ENCODE measurements at places on chromosomes 11 and 22. TPM values are rescaled to one million over a fixed set of nuclear protein-coding genes. Genes with fewer than 3 reads are reported as not detected.

LGALS12 gene
- not detected for total RNA-seq

SAA4 gene
- total RNA-seq: not detected

GRCh38 chr22:17891481-17892167 is 117.4 kb upstream of the BID start:
- DNase-seq: no peak
- no peak overlapping the region for H3K4me3 ChIP-seq
- H3K27ac ChIP-seq: no peak overlapping the region
- H3K4me1 ChIP-seq: peaks cover 25% of the 10 kb centered on the region

GRCh38 chr11:57124917-57125316 is 56.8 kb upstream of the LRRC55 start:
- H3K4me1 ChIP-seq: no peaks in the 10 kb centered on the region
- no peaks in the 10 kb centered on the region for H3K27me3 ChIP-seq
- no peak overlapping the region for H3K27ac ChIP-seq
- no peak for DNase-seq
- H3K4me3 ChIP-seq: no peak overlapping the region
- H3K36me3 ChIP-seq: no peaks in the 10 kb centered on the region

- H3K27me3 ChIP-seq: no peaks in the 10 kb centered on the region
- no peak overlapping the region for H3K4me3 ChIP-seq
- no peak for DNase-seq
- no peak overlapping the region for H3K27ac ChIP-seq
Observed at GRCh38 chr11:121839781-121840180, 276.2 kb downstream of the BLID start.

- no peaks in the 10 kb centered on the region for H3K4me1 ChIP-seq
- H3K27ac ChIP-seq: no peak overlapping the region
Observed at GRCh38 chr11:33868647-33869461, 23.0 kb downstream of the LMO2 start.

GRCh38 chr22:22479999-22480532 is 28.5 kb downstream of the ZNF280B start:
- no peak overlapping the region for H3K4me3 ChIP-seq
- no peak for DNase-seq
- H3K36me3 ChIP-seq: no peaks in the 10 kb centered on the region
- H3K27me3 ChIP-seq: no peaks in the 10 kb centered on the region
- H3K4me1 ChIP-seq: no peaks in the 10 kb centered on the region

- no peaks in the 10 kb centered on the region for H3K4me1 ChIP-seq
- DNase-seq: no peak
- no peak overlapping the region for H3K4me3 ChIP-seq
Observed at GRCh38 chr22:47738472-47739013, 976.1 kb downstream of the TBC1D22A start.

DNA sequence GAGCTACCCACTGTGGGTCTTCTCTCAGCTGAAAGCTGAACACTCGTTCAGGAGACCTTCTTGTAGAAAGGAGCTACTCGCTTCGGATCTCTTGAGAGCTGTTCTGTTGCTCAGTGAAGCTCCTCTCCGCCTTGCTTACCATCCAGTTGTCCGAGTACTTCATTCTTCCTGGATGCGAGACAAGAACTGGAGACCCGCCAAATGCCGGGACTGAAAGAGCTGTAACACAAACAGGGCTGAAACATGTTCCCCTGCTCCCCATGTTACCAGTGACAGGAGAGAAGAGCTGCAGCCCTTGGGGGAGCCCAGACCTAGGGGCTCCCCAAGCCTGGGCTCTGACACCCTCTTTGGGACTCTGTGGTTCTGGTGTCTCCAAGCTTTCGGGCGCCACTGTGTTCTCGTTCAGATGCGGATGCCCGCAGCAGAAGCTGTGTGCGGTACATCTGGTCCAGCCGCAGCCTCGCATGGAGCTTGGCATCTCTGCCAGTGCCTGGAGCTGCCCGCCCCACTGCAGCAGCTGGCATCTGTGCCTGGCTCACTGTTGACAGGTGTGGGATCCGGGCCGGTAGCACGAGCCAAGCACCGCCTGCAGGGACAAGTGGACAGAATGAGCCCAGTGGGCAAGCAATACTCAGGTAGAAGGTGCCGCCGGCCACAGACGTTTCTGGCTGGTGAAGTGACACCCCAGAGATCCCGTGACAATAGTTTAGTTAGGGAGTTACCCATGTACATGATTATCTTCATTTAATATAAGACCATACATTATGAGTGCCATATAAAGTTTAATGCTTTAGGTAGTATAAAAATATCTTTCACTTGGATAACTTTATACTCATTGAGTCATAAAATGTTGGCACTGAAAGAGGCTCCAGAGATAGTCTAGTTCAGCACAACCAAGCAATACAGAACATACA is 49.1 kb downstream of the EMSY start:
- no peaks in the 10 kb centered on the region for H3K27me3 ChIP-seq
- peaks cover 11% of the 10 kb centered on the region for H3K36me3 ChIP-seq
- DNase-seq: no peak
- no peak overlapping the region for H3K27ac ChIP-seq
- no peaks in the 10 kb centered on the region for H3K4me1 ChIP-seq

GRCh38 chr11:2814751-2815150 is 70.8 kb downstream of the CDKN1C start:
- peaks cover 16% of the 10 kb centered on the region for H3K4me1 ChIP-seq
- H3K27me3 ChIP-seq: no peaks in the 10 kb centered on the region
- no peak overlapping the region for H3K4me3 ChIP-seq
- no peak overlapping the region for H3K27ac ChIP-seq
- no peaks in the 10 kb centered on the region for H3K36me3 ChIP-seq

DNA sequence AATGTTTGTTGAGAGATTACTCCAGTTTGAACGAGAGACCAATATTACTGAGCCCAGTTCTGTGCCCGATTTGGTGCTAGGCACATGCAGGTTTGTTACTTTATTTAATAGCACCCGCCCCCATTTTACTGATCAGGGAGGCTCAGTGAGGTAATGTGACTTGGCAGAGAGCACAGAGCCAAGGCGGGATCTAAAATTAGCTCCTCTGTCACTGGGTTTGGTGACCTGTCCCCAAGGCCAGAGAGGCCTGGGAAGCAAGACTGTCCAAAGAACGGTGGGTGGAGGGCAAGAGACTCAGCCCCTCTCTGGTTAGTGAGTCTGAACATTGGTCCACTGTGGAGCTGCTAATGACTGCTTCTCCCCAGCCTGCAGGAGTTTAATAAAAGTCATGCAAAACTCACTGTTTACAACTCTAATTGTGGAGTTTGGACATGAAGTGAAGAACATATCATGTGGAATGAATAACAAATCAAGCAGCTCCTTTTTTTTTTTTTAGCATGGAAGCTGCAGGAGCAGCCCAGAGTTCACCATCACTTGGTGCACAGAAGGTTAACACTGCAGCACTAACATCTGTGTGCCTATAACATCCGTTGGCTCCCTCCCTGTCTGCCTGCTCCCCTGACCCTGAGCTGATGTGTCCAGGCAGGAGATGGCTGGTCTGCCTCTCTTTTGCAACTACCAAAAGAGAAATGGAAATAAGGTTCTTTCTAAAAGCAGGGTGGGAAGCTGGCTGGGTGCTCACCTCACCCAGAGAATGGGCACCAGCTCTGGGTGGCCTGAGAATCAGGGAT is 39.0 kb downstream of the CSNK2A3 start:
- DNase-seq: no peak
- no peak overlapping the region for H3K4me3 ChIP-seq
- H3K36me3 ChIP-seq: no peaks in the 10 kb centered on the region
- peak overlapping the region; percentile 66 for H3K27ac ChIP-seq

DNA sequence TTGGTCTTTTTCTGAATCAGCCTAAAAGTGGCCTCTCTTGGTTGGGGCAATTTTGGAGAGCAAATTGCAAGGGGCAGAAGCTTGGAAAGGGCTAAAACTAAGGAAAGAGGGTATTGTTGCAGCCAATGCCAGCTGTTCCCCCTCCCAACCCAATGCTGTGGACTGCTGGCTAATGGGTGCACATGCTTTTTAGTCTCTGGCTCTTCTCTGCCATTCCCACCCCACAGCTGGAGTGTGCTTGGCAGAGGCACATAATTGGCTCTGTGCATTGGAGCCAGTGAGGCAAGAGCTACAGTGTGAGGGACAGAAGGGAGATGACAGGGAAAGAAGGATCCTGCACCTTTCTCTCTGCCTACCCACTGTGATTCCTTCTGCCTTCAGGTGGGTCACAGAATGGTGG is 140.0 kb downstream of the NECTIN1 start:
- H3K4me3 ChIP-seq: no peak overlapping the region
- no peaks in the 10 kb centered on the region for H3K36me3 ChIP-seq
- H3K27ac ChIP-seq: no peak overlapping the region
- peaks cover 18% of the 10 kb centered on the region for H3K4me1 ChIP-seq
- DNase-seq: no peak

PKDREJ gene
- total RNA-seq: not detected

CCDC73 gene
- not detected for total RNA-seq

NRXN2 gene
- total RNA-seq: 40.3 TPM

DNA sequence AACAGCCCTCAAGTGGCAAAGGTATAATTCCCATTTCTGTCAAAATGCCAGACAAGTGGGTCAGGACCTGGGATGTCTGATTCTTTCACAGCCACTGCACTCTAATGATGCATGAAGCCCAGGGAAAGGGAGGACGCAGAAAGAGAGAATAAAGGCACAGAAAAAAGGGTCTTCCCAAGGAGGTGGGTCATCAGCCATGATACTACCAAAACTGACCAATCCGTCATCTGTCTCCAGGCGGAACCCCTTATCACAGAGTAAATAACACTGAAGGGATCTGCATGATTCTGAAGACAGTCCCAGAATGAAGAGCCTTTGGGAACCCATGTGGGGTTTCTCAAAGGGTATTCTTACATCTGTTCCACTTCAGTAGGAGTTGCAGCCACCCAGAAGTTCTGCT is 73.8 kb upstream of the OPCML start:
- DNase-seq: no peak
- H3K27ac ChIP-seq: no peak overlapping the region
- no peaks in the 10 kb centered on the region for H3K36me3 ChIP-seq
- no peak overlapping the region for H3K4me3 ChIP-seq
- H3K4me1 ChIP-seq: no peaks in the 10 kb centered on the region
- H3K27me3 ChIP-seq: no peaks in the 10 kb centered on the region

GRCh38 chr11:94760296-94760695 is 7.9 kb upstream of the AMOTL1 start:
- H3K27me3 ChIP-seq: no peaks in the 10 kb centered on the region
- H3K4me3 ChIP-seq: no peak overlapping the region
- no peak for DNase-seq
- H3K4me1 ChIP-seq: no peaks in the 10 kb centered on the region
- H3K27ac ChIP-seq: no peak overlapping the region
- no peaks in the 10 kb centered on the region for H3K36me3 ChIP-seq

OR10A2 gene
- total RNA-seq: not detected

- no peaks in the 10 kb centered on the region for H3K36me3 ChIP-seq
- no peaks in the 10 kb centered on the region for H3K4me1 ChIP-seq
- H3K27ac ChIP-seq: no peak overlapping the region
- H3K4me3 ChIP-seq: no peak overlapping the region
- DNase-seq: no peak
- H3K27me3 ChIP-seq: no peaks in the 10 kb centered on the region
Observed at GRCh38 chr11:77525455-77526091, 51.7 kb upstream of the PAK1 start.

MMP11 gene
- 10.2 TPM for total RNA-seq

DNA sequence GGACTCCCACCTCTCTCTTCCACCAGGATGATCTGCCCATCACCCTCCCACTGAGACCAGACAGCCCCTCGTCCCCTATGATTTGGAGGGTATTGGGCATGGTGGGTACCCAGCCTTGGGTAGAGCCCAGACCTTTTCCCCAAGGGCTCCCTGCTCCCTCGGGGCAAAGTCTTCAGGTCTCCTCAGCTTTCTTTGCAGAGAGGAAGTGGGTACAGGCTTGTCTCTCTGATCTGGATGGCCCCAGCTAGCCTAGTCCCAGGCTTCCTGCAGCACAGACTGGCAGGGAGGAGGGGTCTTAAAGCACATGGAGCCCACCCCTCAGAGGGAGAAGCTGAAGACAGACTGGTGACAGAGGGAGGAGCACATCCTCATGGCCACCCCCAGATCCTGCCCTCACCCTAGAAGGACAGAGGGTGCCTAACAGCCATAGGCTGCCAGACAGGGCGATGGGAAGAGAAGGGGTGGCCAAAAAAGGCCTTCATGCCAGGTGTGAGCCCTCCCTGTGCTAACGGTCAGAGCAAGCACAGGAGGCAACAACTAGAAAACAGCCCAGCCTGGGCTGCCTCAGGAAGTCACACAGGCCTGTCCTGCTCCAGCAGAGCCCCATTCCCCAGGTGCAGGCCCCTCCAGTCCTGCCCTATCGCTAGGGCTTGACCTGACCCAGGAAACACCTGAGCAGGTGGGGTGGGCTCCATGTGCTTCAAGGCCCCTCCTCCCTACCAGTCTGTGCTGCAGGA is 30.4 kb downstream of the SLC22A12 start:
- H3K27ac ChIP-seq: no peak overlapping the region
- H3K4me3 ChIP-seq: no peak overlapping the region
- no peak for DNase-seq
- no peaks in the 10 kb centered on the region for H3K4me1 ChIP-seq

DNA sequence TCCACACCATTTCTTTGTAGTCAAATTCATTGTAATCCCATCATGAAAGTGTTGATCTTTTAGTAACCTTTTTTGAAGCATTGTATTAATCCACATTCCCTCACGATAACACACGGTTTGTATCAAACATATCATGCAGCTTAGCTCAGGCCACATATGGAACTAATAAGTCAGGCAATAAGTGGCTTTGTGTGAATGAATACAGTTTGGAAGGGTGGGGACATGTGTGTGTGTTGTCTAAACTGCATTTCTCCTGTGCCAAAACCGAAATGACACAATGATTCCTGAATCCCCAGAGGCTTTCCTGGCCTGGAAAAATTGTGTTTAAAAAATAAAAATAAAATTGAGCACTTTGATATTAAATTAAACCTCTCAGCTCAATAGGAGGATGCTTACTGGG is 98.3 kb downstream of the WNT11 start:
- no peaks in the 10 kb centered on the region for H3K27me3 ChIP-seq
- H3K27ac ChIP-seq: no peak overlapping the region
- H3K4me1 ChIP-seq: peaks cover under 1% of the 10 kb centered on the region
- no peak overlapping the region for H3K4me3 ChIP-seq
- no peak for DNase-seq

GRCh38 chr11:61690706-61691379 is 10.7 kb downstream of the DAGLA start:
- H3K4me3 ChIP-seq: no peak overlapping the region
- no peaks in the 10 kb centered on the region for H3K36me3 ChIP-seq
- peaks cover 18% of the 10 kb centered on the region for H3K4me1 ChIP-seq
- no peak for DNase-seq
- no peak overlapping the region for H3K27ac ChIP-seq

LARGE2 gene
- not detected for total RNA-seq

- H3K4me3 ChIP-seq: no peak overlapping the region
- no peaks in the 10 kb centered on the region for H3K27me3 ChIP-seq
- no peak overlapping the region for H3K27ac ChIP-seq
Observed at GRCh38 chr22:43883012-43883661, 8.7 kb downstream of the PNPLA5 start.

GRCh38 chr22:38835888-38836301 is 7.9 kb downstream of the NPTXR start:
- H3K27ac ChIP-seq: no peak overlapping the region
- H3K27me3 ChIP-seq: no peaks in the 10 kb centered on the region
- no peak for DNase-seq
- H3K4me3 ChIP-seq: no peak overlapping the region
- peaks cover 5% of the 10 kb centered on the region for H3K36me3 ChIP-seq

Data from thoracic aorta (tissue), 2 donors.